A549 treated with RU486 at 1 μM for 4 hours (cell line): ENCODE measurements at places on chromosomes 2 and 18. TPM values are rescaled to one million over a fixed set of nuclear protein-coding genes. Genes with fewer than 3 reads are reported as not detected.

CD8B gene
- not detected in 5 replicates for total RNA-seq

EGR4 gene
- 0.17 to 0.37 TPM (median 0.27 TPM) in 5 replicates for total RNA-seq

CFAP65 gene
- total RNA-seq: 0.05 to 0.32 TPM (median 0.16 TPM) in 5 replicates

IL1F10 gene
- total RNA-seq: not detected in 5 replicates

SLC11A1 gene
- total RNA-seq: 0.16 to 0.27 TPM (median 0.21 TPM) in 5 replicates
